ENCODE measurements at places on chromosomes 1 and 21.

- no peak for DNase-seq
Observed at GRCh38 chr1:12294076-12294475, 64.2 kb downstream of the VPS13D start.

DNA sequence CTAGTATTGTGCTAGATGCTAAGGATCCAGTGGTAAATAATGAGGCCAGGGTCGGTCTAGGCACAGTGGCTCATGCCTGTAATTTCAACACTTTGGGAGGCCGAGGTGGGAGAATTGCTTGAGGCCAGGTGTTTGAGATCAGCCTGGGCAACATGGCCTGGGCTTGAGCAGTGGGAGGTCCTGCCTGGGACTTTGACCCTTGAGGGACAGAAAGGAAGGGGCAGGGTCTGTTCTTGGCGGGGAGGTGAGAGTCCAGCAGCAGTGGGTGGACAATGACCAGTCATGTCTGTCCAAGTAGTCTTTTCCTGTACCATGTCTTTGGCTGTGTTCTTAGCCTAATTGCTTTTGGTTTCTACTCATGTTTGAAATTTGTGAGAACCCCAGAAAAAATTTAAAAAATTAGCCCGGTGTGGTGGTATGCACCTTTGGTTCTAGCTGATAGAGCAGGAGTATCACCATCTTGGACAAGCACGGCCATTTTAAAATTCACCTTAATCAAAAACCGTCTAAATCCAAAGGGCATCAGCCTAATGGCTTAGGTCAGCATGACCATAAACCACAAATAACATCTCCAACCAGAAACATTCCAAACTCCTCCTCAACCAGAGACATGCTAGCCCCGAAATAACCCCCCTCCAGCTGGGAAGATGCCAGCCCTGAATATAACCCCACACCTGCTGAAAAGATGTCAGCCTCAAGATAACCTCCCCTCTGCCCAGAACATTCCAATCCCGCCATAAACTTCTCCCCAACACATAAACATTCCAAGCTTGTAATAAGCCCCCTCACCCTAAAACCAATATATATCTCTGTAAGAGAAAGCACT is 6.8 kb upstream of the AK2 start:
- DNase-seq, result no peak

GRCh38 chr1:97212671-97213070 is 491.1 kb downstream of the PTBP2 start:
- no peak for DNase-seq

GRCh38 chr1:207691841-207692240 is 46.9 kb downstream of the CR1L start:
- no peak for DNase-seq

DNA sequence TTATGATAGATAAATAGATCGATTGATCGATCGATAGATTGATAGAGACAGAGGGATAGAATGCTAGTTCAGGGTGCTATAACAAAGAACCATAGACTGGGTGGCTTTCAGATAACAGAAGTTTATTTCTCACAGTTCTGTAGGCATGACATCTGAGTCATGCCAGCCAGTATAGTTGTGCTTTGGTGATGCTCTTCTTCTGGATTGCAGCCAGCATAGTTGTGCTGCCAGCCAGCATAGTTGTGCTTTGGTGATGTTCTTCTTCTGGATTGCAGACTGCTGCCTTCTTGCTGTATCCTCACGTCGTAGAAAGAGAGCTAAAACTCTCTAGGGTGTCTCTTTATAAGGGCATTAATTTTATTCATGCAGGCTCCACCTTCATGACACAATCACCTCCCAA is 860.8 kb downstream of the BRINP3 start:
- no peak for DNase-seq

DNA sequence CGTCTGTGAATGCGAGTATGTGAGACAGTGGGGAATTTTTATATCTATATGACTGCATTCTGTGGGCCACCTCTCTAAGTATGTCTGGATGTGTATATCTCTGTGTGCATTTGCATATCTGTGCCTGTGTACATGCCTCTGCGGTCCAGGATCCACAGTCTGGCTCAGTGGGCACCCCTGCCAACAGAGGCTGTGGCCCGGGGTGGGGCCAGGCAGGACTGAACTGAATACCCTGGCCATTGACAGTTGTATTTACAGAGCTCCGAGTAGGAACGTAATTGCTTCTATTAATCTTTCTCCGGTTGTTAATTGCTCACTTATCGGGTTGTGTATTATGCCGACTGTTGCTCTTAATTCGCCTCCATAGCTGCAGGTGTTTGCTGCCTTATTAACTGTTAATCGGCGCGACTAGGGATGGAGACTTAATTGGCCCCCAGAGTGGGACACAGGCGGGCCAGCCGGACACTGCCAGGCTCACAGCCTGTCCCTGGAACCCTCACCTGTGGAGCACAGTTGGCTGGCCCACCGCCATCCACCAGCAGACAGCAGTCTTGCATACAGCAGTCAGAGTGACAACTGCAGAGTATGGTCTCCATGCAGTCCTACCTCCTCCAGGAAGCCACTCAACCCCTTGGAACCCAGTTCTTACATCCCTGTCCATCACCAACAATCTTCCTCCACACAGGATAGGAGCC is 22.4 kb upstream of the ADGRB2 start:
- DNase-seq, result no peak

GRCh38 chr1:191592039-191592438 is 566.2 kb upstream of the RGS18 start:
- DNase-seq, result no peak

GRCh38 chr1:211713231-211713630 is 37.8 kb upstream of the NEK2 start:
- DNase-seq, result no peak

GRCh38 chr1:185969028-185969427 is 234.8 kb downstream of the HMCN1 start:
- no peak for DNase-seq

- DNase-seq, result no peak
Observed at GRCh38 chr1:231674575-231674974, 48.0 kb downstream of the DISC1 start.

DNA sequence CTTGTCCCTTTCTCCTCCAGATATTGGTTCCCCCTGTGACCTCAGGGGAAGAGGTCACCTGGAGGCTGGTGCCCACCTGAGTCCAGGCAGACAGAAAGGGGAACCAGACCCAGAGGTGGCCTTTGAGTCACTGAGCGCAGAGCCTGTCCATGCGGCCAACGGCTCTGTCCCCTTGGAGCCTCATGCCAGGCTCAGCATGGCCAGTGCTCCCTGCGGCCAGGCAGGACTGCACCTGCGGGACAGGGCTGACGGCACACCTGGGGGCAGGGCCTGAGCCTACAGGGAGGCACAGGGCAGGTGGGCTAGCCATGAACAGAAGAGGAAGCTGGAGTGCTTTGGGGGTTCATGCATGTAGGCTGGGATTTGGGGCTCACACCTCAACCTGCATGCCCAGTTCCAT is 2.7 kb downstream of the TNFRSF14 start:
- DNase-seq, result no peak

DNA sequence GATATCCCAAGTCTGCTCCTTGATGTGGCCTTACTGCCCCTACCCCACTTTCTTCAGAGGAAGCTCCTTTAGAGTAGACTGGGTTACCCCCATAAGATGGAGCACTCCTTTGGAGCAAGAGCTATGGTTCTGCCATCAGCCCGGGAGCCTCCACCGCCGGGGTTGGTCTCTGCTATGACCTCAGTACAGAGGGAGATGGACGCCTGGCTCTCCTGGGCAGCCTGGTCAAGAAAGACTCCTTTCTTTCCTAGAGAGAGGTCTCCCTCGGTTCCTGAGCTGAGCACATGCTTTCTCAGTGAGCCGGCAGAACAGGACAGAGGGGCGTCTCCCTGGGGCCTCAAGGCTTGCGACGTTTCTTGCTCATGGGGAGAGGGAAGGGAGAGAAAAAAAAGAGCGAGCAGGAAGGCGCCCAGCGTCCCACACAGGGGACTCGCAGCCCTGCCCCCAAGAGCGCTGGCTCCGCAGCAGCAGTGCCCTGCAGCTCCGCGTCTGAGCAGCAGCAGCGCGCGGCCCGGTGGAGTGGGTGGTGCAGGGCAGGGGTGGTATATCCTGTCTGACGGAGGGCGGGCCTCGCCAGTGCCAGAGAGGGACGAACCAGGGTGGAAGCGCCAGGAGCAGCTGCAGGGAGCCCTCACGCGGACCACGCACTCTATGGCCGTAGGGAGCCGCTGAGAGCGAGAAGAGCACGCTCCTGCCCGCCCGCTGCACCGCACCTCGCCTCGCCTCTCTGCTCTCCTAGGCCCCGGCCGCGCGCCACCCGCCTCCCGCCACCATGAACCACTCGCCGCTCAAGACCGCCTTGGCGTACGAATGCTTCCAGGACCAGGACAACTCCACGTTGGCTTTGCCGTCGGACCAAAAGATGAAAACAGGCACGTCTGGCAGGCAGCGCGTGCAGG is at the start of gene PKP1:
PKP1 (plus strand) TSS at position 576 of the 899 bp plus-strand sequence; CDS start at position 773, 197 bp downstream.
- no peak for DNase-seq

DNA sequence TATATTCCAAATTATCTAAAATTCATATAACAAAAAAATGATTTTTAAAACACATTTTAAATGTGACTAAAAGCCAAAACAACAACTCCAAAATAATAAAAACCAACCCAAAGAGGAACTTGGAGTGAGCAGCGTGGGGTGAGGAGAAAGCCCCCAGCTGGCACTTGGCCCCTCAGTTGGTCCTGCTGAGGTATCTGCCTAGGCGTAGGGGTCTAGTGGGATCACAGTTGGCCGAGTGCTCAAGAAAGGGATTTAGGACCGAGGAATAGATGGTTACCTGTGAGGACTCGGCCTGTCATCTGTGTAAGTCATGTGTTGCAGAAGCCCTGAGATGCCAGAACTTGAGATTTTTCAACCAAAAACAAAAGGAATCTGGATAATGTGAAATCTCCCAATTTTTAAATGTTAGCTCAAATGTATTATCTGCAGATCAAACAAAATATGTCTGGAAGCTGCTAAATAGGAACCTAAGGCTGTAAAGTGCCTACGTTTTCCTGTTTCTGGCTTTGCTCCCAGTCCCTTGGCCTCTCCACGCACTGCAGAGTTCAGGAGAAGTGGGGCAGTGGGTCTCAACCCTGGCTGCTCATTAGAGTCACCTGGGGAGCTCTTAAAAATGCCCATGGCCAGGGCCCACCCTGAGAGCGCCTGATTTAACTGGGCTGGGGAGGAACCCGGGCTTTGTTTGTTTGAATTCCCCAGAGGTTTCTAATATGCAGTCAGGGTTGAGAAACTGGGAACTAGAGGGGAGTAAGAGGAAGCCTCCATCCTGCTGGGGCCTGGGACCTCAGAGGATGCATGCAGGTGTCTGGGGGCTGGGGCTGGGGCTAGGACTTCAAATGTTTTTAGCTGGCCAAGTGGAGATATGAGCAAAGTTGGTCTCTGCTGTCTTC is 38.5 kb upstream of the LDLRAP1 start:
- no peak for DNase-seq
